ENCODE measurements at places on chromosomes 1 and 21.

- no peak for DNase-seq
Observed at GRCh38 chr1:201229095-201229494, 38.5 kb downstream of the IGFN1 start.

GRCh38 chr1:20974069-20974468, 187.0 kb upstream of the HP1BP3 start:
- peak; percentile 9 for DNase-seq

GRCh38 chr1:41875487-41875886, 43.2 kb downstream of the HIVEP3 start:
- no peak for DNase-seq

GRCh38 chr1:239951511-239952140, 140.1 kb upstream of the FMN2 start:
- peak; percentile 83 for DNase-seq

- no peak for DNase-seq
Observed at GRCh38 chr1:212958175-212958574, 7.8 kb downstream of the VASH2 start.

Measured in fibroblast of the aortic adventitia (primary cell).